Stimulated activated CD8-positive, alpha-beta memory T cell treated with anti-CD3 and anti-CD28 coated beads, Interleukin-4, amount 100 ng/mL, for 1 hour (primary cell): ENCODE measurements at places on chromosomes 7 and 10.

GRCh38 chr10:70455213-70455630 lies 13.7 kb upstream of the NODAL start:
- no peak for DNase-seq

DNA sequence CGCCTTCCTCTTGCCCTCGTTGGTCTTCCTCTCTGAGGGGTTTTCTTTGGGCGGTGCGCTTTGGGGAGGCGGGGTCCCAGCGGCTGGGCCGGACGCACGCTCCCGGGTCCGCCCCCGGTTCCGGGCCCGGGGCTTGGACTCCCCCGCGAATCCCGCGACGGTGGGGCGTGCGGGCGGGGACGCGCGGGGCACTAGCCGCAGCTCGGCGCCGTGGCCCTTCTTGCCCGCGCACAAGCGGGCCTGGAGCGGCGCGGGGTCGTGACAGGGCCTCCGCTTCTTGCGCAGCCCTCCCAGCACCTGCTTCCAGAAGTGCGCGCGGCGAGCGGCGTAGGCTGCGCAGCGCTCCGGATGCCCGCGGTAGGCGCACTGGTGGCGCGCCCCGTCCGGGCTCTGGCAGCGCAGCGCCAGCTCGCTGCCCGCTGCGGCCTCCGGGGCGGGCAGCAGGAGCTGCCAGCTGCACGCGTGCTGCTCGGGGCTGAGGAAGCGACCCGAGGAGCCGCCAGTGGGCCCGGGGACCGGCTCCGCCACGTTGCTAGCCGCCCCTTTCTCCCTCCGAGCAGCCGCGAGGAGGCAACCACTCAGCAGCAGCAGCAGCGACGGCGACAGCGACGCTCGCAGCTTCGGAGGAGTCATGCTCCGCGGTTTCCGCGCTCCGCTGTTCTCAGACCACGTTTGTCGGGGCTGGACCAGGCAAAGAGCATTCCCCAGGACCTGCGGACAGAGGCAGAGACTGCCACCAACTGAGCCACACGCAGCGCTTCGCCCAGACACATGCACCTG lies 759 bp downstream of the FGFBP3 start:
- DNase-seq = peak; percentile 41

DNA sequence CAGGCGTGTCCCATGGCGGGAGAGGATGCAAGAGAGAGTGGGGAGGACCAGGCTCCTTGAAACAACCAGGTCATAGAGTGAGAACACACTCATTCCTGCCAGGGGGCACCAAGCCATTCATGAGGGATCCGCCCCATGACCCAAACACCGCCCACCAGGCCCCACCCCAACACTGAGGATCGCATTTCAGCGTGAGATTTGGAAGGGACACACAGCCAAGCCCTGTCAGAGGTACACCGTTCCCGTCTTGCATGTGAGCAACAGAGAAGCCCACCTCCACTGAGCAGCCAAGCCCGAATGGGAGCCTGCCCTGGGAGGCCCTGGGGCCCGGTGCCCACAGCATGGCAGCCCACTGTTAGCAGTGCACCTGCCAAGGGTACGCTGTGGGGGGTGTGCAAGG lies 7.9 kb upstream of the ARPC1B start:
- DNase-seq = no peak

DNA sequence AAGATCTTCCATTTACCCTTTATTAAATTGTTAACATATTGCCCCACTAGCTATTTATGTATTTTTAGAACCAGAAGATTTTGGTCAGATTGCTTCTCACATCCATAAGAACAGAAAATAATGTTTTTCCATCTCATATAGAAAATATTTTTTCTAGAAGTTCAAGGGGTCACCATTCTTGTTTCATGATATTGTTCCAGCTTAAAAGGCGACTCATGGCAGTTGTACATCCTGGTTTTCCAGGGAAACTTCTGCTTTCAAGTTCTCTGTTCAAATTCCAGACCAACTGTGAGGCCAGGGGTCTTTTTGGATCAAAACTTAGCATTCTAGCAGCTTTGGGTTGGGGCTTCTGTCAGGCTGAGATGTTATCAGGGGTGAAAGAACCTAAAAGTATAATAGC lies 84.4 kb downstream of the LRRC4 start:
- no peak for DNase-seq

- no peak for DNase-seq
These were observed 50.4 kb upstream of the PLEKHA1 start for GRCh38 chr10:122323941-122324675.
